Activated T-helper 1 cell treated with Interleukin-2 at 50 U/mL for 16 hours (primary cell): ENCODE measurements at places on chromosomes 11 and 22.

GRCh38 chr11:26994631-26995095 is 751 bp downstream of the FIBIN start:
- no peak for DNase-seq

DNA sequence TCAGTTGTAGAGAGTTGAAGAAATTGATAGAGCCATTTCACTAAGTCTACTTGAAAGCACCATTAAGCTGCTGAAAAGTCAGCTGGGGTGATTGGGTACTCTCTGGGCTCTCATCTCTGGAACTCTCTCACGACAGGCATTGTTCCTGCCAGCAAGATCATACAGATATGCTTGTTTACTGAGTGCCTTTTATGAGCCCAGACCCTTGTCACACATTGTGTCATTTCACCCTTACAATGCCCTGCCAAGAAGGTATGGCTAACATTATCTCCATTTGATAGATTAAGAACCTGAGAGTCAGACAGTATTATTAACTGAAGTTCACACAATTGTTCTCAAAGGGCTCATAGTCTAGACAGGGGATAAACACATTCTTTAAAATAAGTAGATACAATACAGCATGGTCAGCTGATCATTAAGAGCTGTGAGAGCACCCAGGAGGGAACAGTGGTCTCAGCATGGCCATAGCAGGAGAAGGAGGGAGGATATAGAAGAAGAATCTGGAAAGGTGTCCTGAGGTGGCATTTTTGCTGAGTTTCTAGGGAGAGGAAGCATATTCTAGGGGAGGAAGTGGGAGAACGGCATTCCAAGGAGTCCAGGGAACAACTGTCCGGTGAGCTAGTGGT is 580.5 kb downstream of the INSC start:
- DNase-seq, result no peak

GRCh38 chr22:22954656-22955055 is 67.0 kb downstream of the IGLL5 start:
- DNase-seq, result no peak

DNA sequence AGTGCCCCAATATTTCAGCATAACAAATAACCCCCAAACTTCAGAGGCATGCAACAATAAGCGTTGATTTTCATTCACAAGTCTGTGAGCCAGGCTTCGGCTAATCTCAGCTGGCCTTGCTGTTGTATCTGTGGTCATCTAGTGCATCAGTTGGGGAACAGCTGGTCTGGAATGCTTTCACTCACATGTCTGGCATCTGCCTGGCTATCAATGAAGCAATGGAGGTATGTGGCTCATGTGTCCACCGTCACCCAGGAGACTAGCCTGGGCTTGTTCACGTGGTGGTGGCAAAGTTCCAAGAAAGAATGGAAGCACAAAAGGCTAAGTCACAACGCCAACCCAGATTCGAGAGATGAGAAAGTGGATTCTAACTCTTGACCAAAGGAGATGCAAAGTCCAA is 304.8 kb upstream of the ISX start:
- no peak for DNase-seq

DNA sequence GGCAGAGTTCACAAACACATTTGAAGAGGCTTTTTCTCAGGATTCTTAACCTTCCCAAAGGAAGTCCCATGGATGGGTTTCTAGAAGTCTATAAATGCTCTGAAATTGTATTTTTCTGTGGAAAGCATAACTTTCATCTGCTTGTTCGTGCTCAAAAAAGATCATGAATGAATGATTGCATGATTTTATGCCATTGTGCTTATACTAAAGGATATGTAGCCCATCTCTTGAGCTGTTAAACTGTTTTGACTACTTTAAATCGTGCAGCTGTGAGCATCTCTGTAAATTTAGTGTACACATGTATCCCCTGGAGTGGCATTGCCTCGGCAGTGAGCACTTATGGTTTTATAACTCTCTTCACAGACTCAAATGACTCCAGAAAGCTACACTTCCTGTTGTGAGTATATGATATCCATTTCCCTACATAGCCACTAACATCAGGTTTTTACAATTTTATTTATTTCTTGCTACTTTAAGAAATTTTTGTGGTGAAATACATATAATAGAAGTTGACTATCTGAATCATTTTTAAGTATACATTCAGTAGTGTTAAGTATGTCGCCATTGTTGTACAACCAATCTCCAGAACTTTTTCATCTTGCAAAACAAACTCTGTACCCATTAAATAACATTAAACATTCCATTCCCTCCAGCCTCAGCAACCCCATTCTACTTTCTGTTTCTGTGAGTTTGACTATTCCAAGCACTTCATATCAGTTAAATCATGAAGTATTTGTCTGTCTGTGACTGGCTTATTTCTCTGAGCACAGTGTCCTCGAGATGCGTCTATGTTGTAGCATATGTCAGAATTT is 8.0 kb downstream of the NEAT1 start:
- DNase-seq, result no peak

GRCh38 chr22:42752230-42752746 is 31.6 kb upstream of the A4GALT start:
- no peak for DNase-seq

- DNase-seq, result no peak
These were observed 83.7 kb downstream of the CDKN1C start for GRCh38 chr11:2801711-2802388.
